ELF-1 (cell line): ENCODE measurements at places on chromosomes 3 and 15.

- DNase-seq, result no peak
These were observed 124.5 kb upstream of the ATP10A start for GRCh38 chr15:25987638-25988037.

DNA sequence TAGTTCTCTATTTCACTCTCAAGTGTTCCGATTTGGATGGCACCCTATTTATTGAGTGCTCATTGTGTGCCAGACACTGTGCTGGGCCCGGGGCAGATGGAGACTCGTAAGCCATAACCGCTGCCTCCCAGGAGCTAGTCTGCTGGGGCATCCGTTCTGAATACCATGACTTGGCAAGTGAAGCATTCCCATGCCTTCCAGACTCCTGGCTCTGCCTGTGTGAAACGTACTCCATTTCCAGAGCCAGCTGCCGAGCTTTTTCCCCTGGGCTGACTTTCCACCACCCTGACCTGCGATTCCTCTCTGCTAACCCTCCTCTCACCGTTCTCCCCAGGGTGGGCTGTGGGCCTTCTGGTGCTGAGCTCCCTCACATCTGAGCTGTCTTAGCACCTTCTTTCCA lies 303.1 kb upstream of the CTDSPL start:
- DNase-seq, result no peak

DNA sequence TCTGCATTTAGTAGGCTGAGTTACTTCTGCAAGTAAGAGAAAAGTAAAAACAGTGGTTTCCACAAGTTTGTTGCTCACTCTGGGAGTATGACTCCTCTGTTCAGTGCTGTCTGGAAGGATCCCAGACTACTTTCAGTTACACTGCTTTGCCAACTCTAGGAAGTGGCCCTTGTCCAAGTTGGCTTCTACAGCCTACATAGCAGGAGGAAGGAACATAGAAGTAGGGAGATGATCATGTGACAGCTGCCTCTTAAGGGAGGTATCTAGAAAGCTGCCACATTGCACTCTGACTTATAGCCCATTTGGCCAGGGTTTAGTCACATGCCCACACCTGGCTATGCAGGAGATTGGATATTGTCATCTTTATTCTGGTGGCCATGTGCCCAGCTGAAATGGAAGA lies 298.1 kb downstream of the NSUN3 start:
- no peak for DNase-seq

- DNase-seq, result no peak
These were observed 44.9 kb downstream of the CHD2 start for GRCh38 chr15:92944946-92945521.

DNA sequence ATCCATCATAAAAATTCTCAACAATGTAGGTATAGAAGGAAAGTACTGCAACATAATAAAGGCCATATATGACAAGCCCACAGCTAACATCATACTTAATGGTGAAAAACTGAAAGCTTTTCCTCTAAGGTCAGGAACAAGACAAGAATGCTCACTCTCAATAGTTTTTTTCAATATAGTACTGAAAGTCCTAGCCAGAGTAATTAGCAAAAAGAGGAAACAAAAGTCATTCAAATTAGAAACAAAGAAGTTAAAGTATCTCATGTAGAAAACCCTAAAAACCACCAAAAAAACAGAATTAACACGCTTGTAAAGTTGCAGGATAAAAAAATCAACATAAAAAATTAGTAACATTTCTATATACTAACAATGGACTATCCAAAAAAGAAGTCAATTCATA lies 61.8 kb downstream of the MYH15 start:
- no peak for DNase-seq

DNA sequence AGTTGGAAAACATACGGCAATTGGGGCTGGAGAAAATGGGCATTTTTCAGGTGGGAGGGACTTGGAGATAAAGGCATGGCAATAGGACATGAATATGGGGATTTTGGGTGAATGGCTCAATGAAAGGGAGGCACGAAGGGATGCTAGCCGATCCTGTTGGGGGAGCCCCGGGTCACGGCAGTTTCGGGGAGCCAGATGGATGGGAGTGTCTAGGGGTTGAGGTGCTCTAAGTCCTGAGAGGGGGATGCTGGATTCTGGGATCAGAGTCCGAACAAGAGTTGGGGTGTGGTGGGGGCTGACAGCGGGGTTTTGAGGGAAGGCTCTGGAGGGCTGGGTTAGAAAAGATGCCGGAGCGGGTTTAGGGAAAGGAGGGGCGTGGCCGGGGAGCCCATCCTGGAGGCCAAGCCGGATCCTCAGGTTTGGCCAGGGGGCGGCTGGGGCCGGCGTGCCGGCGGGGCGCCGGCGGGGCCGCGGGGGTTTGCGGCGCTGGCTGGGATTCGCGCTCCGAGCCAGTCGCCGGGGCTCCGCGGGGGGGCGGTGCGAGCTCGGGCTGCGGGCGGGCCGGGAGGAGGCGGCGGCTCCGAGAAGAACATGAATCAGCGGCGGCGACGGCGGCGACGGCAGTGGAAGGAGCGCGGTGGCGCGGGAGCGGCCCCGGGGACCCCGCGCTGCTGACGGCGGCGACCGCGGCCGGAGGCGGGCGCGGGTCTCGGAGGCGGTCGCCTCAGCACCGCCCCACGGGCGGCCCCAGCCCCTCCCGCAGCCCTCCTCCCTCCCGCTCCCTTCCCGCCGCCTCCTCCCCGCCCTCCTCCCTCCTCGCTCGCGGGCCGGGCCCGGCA lies at the start of gene TYRO3:
Gene TYRO3 (plus strand): TSS at position 813 of the 839 bp plus-strand sequence. CDS start 46 bp downstream, outside the sequence.
- DNase-seq, result peak; percentile 41

DNA sequence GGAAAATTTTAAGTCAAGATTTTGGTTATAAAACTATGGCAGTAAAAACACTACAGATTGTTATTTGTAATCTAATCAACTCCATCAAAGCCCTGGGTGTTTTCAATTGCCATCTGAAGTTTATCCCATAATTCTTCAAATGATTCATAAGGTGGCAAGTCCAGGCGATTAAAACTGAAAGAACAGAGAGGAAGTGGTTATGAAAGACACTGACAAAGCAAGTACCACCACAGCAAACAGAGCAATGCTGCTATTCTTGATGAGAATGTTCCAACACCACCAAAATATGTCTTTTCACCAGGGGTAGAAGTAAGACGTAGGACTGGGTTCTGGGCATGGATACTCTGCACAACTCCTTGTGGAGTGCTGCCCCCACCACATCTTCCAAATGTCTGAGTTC lies 86.9 kb upstream of the PRTG start:
- no peak for DNase-seq

GRCh38 chr3:149449799-149450198 lies 24.7 kb upstream of the TM4SF4 start:
- peak; percentile 84 for DNase-seq

- no peak for DNase-seq
These were observed 19.6 kb upstream of the EMC3 start for GRCh38 chr3:10006048-10006761.

GRCh38 chr3:72336821-72337479 lies 511.3 kb downstream of the SHQ1 start:
- DNase-seq, result peak; percentile 88

GRCh38 chr15:72784456-72784876 lies 908 bp upstream of the ADPGK start:
- no peak for DNase-seq

DNA sequence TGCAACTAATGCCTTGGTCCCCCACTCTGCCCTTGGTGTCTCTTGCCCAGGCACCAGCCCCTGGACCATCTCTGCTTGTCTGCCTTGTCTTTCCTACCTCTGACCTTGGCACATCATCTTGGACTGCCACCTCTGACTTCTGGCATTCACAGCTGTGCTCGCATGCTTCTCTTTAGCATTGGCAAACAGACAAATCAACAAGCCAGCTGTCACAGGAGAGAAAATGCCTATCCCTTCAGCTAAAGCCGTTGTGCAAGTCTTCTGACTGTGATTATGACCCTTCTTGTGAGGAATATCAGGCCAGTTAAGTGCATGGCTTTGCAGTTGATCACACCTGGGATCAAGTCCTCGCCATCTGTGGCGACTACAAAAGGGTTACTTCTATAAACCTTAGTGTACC lies 84.6 kb downstream of the PRICKLE2 start:
- DNase-seq, result no peak

DNA sequence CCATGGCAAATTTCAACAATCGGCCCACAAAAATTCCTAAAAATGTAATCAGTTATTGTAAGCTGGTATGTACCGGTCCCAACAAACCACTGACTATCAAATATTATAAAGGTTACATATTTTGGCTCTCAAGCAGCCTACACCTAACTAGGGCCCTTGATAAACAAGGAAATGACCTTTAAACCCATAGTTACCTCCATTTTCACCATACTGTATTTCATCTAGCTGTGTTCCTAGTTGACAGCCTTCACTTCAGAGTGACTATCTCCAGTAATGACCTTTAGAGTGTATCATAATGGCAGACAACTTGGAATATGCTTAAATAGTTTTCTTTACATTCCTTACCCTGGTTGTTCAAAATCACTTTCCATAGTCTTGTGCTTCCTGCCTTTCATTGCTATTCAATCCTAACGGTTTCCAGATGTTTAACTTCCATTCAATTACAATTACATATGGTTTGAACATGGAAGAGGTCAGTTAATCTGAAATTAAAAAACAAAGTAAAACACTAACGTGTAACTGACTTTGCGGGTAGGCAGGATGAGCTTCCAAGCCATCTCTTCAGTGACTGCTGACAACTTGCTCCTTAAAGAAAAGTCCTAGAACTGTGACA lies 111.9 kb upstream of the TSC22D2 start:
- DNase-seq, result no peak

- no peak for DNase-seq
These were observed 39.4 kb downstream of the CD200 start for GRCh38 chr3:112372396-112372795.
